Hippocampal formation (tissue), 2 donors: ENCODE measurements at places on chromosomes 2 and 18.

GRCh38 chr2:144580521-144581161 lies 60.7 kb upstream of the ZEB2 start:
- DNase-seq: no peak

GRCh38 chr2:229169751-229170150 lies 101.3 kb downstream of the PID1 start:
- no peak for DNase-seq

GRCh38 chr2:85409845-85410583 lies at the start of gene CAPG:
TSS of gene CAPG (minus strand) at chr2:85410366. CDS start at chr2:85402145, 8,221 bp downstream.
- DNase-seq: no peak

- no peak for DNase-seq
Observed at GRCh38 chr2:109614715-109615636, 812 bp downstream of the SOWAHC start.

DNA sequence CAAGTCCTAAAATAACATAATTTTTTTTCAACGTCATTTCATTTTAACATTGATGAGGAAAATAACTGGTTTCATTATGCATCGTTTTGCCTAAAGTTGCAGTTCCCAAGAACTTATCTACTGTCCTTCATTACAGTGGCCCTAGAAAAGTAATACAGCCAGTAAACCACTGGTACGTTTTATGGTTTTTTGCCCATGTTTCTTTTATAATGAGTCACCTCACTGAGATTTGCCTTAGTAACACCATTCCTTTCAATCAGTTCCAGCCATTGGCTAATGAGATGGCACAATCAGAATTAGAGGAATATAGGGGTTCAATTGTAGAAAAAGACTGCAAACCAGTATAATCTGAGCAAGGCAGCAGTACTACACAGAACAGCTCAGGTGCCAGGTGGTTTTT lies 422.6 kb upstream of the LYPD1 start:
- no peak for DNase-seq

DNA sequence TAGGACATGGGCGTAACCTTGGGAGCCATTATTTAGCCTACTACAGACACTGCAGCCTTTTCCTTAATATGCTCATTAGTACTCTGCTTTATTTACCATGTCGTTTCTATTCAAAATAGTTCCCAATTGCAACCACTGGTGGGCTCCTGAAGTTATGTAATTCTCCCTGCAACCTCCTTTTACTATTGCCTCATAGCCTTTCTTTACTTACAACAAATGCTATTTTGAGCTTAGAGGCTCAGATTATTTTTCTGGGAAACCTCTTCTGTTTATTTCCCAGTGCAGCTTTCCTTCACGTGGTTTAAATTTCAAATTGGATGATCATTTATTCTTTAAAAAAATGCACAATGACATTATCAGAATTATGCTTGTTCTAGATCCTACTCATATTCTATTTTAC lies 492.3 kb upstream of the TMEFF2 start:
- no peak for DNase-seq

- DNase-seq: no peak
Observed at GRCh38 chr18:43046322-43046721, 69.2 kb downstream of the RIT2 start.

GRCh38 chr2:42827647-42828486 lies 35.5 kb upstream of the HAAO start:
- DNase-seq: peak; percentile 82

DNA sequence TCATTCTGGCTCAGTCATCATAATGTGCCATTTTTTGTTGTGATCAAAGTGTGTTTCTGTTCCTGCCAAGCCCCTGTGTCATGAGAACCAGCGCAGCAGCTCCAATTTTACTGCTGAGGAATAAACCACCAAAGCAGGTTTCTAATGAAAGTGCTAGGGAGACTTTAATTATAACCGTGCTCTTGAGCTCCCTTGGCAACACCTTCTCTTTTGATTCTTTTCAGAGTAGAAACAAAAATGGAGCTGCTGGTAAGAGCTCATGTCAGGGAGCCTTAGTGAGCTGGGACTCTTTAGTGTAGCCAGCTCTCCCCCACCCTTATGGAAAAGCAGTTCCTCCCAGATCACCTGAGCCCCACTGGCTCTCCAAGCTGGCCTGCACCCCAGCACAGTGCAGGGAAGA lies 74.3 kb downstream of the LYPD1 start:
- peak; percentile 11 for DNase-seq

GRCh38 chr2:238670111-238670585 lies 177.7 kb upstream of the TWIST2 start:
- no peak for DNase-seq

- no peak for DNase-seq
Observed at GRCh38 chr2:98563394-98563793, 44.9 kb downstream of the COA5 start.

- DNase-seq: no peak
Observed at GRCh38 chr18:45402485-45403056, 212.7 kb upstream of the SLC14A2 start.

DNA sequence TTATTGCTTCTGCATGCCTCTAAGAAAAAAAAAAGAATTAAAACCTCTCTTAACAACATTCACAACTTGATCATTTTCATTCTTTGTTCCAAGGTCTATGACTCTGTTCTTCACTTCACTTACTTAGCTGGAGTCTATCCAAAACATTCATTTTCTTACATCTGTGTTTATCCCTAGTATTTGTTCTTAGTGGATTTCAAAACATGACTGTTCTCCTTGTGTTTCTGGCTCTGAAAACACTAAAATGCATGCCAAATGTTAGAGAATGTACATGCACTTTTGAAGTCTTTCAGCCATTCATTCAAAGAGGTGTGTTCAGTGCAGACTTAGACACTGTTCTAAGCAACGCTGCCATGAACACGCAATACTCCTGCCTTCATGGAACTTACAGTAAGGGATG lies 138.8 kb downstream of the CNTNAP5 start:
- no peak for DNase-seq

DNA sequence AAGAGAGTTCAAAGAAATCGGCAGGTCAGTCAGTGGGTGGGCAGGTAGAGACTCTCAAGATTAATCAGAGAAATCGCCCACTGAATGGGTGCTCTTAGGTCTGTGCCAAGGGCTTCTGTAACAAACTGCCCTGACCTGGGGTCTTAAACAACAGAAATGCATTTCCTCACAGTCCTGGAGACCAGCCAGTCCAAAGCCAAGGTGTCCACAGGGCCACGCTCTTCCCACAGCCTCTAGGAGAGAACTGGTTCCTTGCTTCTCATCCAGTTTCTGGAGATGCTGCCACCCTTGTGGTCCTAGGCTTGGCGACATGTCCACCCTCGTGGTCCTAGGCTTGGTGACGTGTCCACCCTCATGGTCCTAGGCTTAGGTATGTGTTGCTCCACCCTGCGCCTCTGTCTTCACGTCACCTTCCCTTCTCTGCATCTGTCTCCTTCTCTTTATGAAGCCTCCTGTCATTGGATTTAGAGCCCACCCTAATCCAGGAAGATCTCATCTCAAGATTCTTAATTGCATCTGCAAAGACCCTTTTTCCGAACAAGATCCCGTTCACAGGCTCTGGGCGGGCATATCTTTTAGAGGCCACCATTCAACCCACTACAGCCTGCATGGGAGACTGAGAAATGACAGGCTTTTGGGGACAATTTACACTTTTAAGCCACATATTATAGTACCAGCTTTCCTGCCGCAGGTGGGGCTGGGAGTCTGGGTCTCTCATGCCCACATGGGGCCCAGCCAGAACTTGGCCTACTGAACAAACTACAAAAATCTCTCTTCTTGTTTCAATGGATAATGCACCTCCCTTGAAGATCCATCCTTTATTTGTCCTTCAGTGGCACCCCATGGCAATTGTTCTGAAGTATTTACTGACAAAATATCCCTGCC lies 161.3 kb downstream of the ASB1 start:
- no peak for DNase-seq

DNA sequence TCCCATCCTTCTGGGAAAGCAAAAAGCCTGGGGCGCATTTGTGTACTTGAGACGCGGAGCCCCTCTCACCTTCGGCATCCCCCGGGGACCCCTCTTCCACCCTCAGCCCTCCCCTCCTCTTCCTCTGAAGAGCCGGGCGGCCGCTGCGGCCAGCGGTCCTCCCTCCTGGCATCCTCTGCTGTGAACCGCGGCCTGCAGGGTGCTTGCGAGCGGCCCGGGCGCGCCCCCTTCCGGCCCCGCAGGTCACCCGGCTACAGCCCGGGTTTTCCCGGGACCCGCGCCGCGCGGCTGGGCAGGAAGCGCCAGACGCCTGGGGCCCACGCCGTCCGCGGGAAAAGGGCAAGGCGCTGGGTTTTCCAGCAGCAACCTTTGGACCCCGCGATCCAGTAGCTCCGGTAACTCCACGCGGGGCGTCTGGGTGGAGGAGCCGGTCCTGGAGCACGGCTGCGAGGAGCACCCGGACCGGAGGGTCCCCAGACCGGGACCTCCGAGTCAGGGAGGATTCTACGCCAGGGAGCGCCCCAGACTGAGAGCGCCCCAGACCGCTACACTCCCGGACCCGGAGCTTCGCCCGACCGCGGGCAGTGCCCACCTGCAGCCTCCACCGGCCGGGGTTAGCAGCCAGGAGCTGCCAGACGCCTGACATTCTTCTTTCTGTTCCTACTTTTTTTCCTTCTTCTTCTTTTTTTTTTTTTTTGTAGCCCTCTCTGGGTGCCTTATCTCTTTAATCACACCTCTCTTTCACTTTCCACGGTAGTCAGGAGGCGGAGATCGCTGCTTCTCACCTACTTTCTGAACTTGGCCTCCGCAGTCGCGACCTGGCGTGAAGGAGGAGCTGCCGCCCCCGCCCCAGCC lies at the start of gene IL18R1:
IL18R1 (plus strand) TSS at position 271 of the 855 bp plus-strand sequence. CDS start 6,865 bp downstream, outside the sequence.
- peak; percentile 48 for DNase-seq

- no peak for DNase-seq
Observed at GRCh38 chr2:145652571-145653545, 1132.9 kb upstream of the ZEB2 start.

DNA sequence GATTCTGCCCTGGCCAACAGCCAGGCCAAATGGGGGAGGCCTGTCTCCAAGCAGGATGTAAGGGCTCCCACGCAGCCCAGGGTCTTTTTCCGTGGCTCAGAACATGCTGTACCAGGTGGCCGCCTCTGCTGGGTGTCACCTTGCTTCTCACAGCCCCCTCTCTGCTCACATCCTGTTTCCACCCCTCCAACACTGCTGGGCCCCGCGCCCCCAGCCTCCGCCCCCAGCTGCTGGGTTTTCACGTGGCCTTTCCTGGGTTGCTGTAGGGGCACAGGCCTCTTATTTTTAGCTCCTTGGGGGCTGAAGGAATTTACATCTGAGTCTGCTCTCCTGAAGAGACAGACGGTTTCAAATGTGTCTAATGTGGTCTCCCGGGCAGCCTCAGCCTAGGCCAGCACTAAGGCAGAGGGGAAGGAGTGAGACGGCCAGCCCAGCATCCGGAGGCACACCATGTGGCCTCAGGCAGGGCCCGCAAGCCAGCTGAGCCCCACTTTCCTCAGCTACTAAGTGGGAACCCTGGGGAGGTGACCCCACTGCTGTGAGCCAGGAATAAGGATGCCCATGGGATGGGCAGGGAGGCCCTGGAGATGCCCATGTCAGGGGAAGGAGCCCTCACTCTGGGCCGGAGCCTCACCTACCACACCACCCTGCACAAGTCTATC lies 18.7 kb upstream of the DUSP2 start:
- DNase-seq: no peak

DNA sequence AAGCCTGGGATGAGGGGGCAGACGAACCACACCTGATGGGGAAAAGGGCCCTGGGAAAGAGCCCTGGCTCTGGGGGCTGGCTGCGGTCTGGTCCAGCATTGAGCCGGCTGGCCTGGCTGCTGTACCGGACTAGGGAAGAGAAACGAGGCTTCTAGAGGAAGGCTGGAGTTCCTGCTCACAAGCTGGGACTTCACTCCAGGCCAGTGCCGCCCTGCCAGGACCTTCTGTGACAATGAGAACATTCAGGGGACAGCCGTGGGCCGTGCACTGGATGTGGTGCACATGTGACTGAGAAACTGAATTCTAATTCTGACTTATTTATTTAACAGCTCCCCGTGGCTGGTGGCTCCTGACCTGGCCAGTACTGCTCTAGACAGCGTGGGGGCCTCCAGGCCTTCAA lies 269.3 kb downstream of the HDAC4 start:
- DNase-seq: peak; percentile 73

DNA sequence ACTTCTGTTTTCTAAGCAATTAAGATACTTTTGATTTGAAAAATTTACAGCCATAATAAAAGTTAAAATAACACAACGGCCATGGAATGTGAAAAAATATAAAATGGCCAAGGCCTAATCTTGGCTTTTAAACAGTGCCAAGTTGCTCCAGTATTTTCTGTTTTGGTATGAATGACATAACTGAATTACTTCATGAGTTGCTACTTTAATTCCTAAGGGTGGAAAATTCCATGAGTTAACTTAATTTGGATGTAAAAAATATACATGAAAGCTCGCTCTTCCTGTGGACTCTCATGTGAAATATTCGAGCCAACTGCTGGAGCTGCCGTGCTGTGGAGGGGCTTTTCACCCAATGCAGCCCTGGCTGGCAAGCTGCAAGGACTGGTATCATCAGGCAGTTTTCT lies 286.0 kb upstream of the CCDC68 start:
- no peak for DNase-seq

DNA sequence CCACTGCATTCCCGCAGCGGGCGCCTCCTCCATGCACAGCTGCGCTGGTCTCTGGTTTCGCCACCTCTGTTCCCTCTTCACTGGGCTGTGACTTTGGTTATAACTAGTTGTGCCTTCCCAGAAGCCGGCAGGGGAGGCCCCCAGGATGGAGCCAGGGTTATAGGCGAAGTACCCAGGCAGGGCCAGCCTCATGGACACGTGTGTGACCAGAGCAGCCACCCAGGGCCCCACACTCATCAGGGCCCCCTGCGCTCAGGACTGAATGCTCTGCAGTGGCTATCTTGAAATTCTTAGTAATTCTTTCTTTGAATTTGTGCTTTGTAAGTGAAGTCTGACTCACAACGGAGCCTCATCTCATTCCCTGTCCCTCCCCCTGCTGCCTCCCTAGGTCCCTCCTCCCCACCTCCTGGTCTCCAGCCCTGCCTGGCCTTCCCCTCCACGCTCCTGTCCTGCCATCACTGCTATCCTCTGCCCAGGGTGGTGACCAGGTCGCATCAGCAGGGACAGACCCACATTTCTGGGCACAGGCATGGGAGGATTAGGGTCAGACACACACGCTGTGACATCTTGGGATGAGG lies 38.1 kb upstream of the LBH start:
- DNase-seq: no peak

DNA sequence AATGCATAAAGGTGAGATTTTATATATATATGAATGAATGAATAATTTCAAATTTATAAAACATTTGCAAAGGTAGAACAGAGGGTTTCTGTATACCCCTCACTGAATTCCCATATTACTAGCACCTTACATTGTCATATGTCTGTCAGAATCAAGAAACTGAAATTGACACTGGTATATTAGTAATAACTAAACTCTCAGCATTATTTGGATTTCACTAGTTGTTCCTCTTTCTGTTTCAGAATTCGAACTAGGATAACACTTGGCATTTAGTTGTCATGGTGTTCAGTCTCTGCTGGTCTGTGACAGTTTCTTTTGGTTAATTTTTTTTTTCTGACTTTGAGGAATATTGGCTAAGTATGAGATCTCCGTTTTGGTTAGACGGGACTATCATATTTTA lies 275.9 kb downstream of the DCC start:
- DNase-seq: no peak

GRCh38 chr2:237473878-237474441 lies 13.1 kb upstream of the MLPH start:
- no peak for DNase-seq
